Activated CD8-positive, alpha-beta memory T cell treated with anti-CD3 and anti-CD28 coated beads for 48 hours (primary cell): ENCODE measurements at places on chromosomes 16 and 17.
A peak's percentile ranks its signal among the peaks of the same experiment; 100 is the strongest.

GRCh38 chr17:10336393-10336792, 36.4 kb downstream of the MYH13 start:
- no peak for DNase-seq

GRCh38 chr17:57605675-57606105, 139.4 kb downstream of the CCDC182 start:
- no peak for DNase-seq

DNA sequence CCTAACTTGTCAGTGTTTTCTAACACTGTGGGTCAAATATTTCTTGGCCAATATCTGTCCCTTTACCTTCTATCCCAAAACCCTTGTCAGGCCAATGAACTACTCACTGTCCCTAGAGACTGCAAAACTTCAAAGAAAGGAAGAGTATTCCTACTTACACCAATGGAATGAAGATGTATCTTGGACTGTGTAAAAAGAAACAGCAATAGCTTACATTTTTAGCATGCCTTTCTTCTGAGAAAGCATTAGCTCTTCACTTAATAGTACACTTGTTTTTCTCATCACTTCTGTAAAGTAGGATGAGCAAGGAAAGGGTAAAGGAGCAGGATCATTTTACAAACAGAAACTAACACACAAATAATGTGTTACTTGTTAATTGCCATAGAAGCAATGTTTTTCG, 73.9 kb downstream of the STH start:
- no peak for DNase-seq

- DNase-seq = no peak
Measured at GRCh38 chr17:66283296-66283934, 19.0 kb upstream of the PRKCA start.

- DNase-seq = no peak
Measured at GRCh38 chr17:21460358-21460757, 84.2 kb downstream of the KCNJ12 start.

DNA sequence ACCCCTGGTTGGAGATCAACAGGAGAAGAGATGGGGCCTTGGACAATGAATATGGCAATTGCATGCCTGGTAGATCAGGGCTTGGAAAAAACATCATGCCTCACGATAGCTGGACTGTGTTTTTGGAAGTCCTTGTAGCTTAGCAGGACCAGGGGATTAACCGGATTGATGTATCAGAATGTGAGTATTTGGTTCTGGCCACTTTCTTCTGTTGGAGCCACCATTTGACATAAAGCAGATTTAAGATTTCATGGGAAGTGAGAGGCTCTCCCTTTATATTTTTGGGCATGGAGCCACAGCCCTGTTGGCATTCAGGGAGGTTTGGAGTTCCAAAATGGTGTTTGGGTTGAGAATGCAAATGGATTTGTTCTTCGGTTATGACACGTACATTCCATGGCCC, 424.7 kb upstream of the MAF start:
- no peak for DNase-seq

DNA sequence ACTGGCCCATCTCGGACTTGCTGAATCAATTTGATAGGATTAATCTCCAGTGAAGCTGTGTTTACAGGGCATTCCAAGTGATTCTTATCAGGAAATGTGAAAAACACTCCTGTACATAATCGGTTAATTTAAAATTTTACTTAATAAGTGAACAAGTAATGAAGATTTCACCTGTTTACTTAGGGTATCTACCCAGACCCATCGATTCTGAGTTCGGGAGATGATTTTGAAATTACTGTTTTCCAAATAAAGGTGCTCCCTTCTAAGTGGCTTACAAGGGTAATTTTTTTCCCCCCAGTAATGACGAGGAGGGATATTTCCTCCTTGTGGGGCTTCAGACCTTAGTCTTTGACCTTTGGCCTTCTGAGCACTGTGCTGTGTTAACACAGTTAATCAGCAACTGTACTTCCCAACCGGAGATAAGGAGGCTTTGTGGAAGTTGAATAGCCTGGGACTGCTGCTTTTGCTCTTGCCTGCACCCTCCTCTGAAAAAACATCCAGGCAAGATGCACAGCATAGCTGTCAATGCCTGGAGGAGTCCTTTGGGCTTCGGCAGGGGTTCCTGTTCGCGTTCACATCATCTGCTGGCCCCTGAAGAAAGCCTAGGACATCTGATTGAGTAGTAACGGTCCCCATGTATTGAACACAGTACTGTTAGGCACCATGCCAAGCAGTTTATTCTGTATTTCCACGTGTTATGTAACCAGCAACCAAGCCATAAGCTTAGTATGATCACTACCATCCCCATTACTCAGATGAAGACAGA, 1.8 kb downstream of the FAHD1 start:
- DNase-seq = no peak

GRCh38 chr16:49854188-49854795, 1.6 kb downstream of the ZNF423 start:
- no peak for DNase-seq

- DNase-seq = no peak
Measured at GRCh38 chr16:48318630-48319029, 66.6 kb downstream of the SIAH1 start.

DNA sequence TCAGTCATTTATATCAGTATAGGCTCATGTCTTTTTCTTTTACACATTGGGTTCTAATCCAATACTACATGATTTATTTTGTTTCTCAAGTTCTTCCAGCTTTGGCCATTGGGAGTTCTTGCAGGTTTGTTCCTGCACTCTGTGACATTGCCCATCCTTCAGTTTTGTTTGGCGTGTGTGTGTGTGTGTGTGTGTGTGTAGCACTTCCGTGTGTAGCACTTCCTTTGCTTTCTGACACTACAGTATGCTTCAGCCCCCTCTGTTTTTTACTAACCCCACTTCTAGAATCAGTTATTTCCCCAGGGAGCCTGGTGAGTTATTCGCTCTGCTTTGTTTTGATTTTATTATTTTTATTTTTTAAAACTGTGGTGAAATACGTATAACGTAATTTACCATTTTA, 75.6 kb upstream of the LGALS9 start:
- no peak for DNase-seq

DNA sequence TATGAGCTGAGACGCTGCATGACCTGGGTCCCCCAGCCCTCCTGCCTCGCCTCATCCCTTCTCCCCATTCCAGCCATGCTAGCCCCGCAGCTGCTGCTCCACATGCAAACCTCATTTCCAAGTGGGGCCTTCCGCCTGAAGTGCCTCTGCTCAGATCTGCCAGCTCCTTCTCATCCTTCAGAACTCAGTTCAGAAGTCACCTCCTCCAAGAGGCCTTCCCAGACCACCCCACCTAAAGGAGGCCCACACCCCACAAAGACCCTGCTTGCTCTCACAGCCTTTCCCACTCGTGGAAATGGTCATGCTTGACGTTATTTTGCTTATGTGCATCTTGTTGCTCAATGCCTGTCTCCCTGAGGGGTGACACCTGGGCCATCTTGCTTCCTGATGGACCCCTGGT, 58.7 kb downstream of the RMI2 start:
- DNase-seq = no peak

DNA sequence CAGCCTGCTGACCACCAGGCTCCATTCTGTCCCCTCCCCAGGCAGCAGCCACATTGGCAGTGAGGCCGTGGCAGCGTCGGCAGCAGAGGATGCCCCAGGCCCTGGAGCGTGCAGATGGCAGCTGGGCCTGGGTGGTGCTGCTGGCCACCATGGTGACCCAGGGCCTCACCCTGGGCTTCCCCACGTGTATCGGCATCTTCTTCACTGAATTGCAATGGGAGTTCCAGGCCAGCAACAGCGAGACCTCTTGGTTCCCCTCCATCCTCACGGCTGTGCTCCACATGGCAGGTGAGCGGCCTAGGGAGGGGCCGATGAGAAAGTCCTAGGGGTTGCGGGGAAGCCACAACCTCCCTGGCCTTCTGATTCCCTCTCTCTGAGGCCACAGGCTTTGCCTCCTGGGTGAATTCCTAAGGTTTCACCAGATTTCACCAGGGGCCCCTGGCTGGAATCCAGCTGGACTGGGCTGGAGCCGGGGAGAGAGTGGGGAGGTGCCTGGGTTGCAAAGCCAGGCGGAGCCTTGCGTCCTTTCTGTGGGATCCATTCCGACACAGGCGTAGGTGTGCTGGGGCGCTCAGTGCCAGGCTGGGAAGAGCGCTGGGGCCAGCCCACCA, 5.9 kb downstream of the SLC16A5 start:
- no peak for DNase-seq

DNA sequence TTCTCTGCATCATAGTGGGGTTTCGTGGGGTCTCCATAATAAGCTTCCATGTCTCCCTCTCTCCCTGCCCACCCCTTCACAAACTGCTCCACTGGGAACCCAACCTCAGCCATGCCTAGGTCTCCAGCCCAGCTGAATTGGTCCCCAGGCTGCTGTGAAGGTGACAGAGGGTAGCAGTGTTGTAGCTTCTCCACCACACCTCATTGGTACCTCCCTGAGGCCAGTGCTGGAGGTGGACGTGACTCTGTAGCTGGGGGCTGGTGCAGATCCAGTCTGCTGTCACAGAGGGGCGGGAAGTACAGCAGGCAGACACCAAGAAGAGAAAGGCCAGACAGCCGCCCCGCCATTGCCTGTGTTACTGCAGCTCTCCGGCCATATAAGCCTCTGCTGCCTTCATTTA, 82.1 kb downstream of the OR1D5 start:
- DNase-seq = no peak

DNA sequence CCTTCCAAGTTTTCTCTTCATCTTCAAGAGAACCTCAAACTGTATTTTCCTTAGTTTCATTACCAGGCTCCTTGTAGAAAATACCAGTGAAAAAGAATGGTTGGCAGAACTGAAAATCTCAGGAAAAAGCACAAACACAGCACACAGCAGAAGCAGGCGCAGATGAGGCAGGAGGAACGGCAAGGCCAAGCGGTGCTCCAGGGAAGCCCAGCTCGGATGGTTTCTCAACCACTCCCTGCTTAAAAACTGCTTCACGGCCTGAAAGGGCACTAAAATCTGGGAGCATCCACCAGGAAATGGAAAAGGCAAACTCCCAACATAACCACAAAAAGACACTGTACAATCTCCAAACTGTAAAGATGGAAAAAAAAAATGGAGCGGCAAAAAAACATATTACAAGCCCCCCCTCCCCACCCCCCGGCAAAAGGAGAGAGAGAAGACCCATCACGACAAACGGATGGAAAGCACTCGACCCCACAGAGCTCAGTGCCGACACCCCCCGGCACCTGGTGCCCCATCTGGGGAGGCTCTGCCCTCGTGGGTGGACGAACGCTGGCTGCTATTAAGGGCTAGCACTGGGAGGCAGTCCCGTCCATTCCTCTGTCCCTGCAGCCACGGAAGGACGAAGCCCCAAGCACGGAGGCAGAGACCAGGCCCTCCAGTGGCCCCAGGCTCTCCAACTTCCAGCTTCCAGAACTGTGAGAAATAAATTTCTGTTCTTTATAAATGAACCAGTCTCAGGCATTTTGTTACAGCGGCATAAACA, 127.5 kb downstream of the ZNF778 start:
- DNase-seq = no peak

GRCh38 chr16:22671301-22672076, 142.5 kb upstream of the HS3ST2 start:
- DNase-seq = no peak

GRCh38 chr16:27819356-27819755, 244.2 kb downstream of the GSG1L start:
- DNase-seq = no peak

GRCh38 chr17:29742210-29742513, 119.5 kb upstream of the CORO6 start:
- no peak for DNase-seq

DNA sequence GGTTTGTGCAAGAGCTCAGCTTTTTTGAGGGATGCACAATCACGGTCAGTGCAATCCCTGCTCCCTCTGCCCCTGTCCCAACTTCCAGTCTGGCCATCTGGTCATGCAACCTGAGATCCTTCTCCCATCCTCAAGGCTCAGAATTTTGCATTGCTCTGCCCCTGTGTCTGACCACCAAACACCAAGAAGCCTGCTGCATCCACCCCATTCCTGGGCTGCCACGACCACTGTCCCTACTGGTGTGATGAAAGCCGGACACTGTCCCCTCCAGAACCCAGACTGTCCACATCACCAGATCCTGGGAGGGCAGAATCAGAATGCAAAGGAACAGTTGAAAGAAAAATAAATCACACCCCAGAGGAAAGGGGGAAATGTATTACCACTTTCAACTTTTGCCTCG, 231.0 kb downstream of the C16orf78 start:
- no peak for DNase-seq

DNA sequence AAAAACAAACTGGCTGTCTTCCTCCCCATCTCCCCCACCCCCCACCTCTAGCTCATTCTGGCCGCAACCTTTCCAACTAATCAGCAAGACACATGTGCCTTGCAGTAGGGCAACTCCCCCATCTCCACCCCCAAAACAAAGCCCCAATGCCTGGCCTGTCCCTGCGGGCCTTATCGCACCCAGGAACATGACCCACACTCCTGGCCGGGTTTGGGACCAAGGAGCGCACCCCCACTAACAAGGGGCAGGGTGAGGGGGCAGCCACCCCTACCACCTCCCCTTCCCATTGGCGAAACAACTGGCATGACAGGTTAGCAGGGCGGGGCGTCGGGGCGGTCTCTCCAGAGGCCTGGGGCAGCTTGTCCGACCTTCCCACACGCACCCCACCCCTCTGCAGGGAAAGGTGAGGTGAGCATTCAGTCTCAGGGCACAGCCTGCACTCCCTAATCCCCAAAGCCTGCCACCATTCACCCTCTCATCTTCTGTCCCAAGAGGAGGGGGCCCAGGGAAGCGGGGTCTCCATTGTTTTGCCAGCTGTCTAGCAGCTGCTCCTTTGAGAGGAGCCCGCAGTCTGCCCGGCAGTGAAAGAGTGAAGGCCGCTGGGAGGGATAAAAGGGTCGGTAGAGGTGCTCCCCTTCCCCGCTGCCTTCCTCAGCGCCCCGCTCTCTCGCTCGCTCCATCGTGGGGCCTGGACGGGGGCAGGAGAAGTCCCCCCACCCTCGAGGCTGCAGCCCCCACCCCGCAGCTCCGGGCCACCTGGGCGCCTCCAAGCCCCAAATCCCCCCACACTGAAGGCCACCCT, 765 bp downstream of the MYO18A start:
- DNase-seq = no peak

DNA sequence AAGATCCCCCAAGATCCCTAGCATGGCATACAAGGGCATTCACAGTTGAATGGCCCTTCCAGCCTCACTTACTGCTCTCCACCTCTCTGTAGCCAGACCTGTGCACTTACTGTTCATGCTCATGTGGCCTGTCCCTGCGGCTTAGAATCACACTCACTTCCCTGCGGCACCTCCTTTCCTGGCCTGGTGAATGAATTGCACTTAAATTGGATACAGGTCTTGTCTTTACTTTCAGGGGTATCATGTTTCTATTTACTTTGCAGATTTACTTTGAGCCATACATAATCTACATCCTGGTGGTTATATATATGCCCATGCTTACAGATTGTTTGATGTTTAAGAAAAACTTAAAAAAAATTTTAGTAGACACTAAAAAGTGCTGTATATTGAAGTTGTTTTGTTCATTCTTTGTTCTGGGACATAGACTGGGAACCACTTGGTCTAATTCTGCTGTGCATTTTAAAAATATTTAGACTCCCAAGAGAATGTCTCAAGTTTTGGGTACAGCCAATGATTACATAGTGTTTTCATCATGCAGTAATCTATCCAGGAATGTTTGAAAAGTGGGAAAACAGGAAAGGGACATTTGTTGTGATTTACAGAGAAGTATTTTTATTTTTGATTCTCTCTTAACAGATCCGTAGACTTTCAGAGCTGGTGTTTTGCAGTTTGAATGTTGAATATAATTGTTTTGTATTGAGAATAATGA, 63.9 kb downstream of the NUP88 start:
- DNase-seq = no peak

GRCh38 chr17:80575057-80575875, 30.6 kb downstream of the RPTOR start:
- peak; percentile 72 for DNase-seq
